MCF 10A (cell line): ENCODE measurements at places on chromosomes 2 and 18. TPM values are rescaled to one million over a fixed set of nuclear protein-coding genes. Genes with fewer than 3 reads are reported as not detected.

The LONRF2 gene
- total RNA-seq: not detected in 2 replicates

The CCL20 gene
- 18.0 and 34.4 TPM in 2 replicates for total RNA-seq

The B3GNT7 gene
- not detected in 2 replicates for total RNA-seq

The CCDC141 gene
- not detected in 2 replicates for total RNA-seq

The CYTIP gene
- total RNA-seq: 0.19 TPM in 1 of 2 replicates, not detected in the other

The EFHD1 gene
- not detected in 2 replicates for total RNA-seq

The DTNA gene
- 0.91 TPM in 1 of 2 replicates, not detected in the other for total RNA-seq

The IL1RL1 gene
- total RNA-seq: 10.0 and 25.6 TPM in 2 replicates

The AKAIN1 gene
- not detected in 2 replicates for total RNA-seq

The VWA3B gene
- not detected in 2 replicates for total RNA-seq

The NAGK gene
- 30.9 and 45.7 TPM in 2 replicates for total RNA-seq

The GNAL gene
- total RNA-seq: 1.6 and 2.3 TPM in 2 replicates

The AGXT gene
- not detected in 2 replicates for total RNA-seq

The FIGN gene
- 9.0 and 11.7 TPM in 2 replicates for total RNA-seq

The C18orf54 gene
- 4.4 and 5.5 TPM in 2 replicates for total RNA-seq

The ANKRD30BL gene
- not detected in 2 replicates for total RNA-seq

The EIF2AK3 gene
- 21.6 and 21.8 TPM in 2 replicates for total RNA-seq

The DNAJC5G gene
- not detected in 2 replicates for total RNA-seq

The ATAD2B gene
- total RNA-seq: 19.6 and 19.7 TPM in 2 replicates

The NYAP2 gene
- total RNA-seq: not detected in 2 replicates

The SETBP1 gene
- 4.8 and 4.9 TPM in 2 replicates for total RNA-seq

The UGT1A3 gene
- not detected in 2 replicates for total RNA-seq

The CFLAR gene
- 69.2 and 70.1 TPM in 2 replicates for total RNA-seq

The PLGLB2 gene
- total RNA-seq: 1.1 and 1.3 TPM in 2 replicates

The ARHGAP25 gene
- total RNA-seq: 0.93 TPM in 2 replicates

The MERTK gene
- 0.19 and 0.49 TPM in 2 replicates for total RNA-seq

The MEX3C gene
- 65.3 and 81.9 TPM in 2 replicates for total RNA-seq

The ADRA2B gene
- not detected in 2 replicates for total RNA-seq

The ABCG8 gene
- not detected in 2 replicates for total RNA-seq

The SLC9A4 gene
- 0.07 TPM in 1 of 2 replicates, not detected in the other for total RNA-seq

The CHRNG gene
- total RNA-seq: not detected in 2 replicates

The FLACC1 gene
- total RNA-seq: 0.74 and 1.1 TPM in 2 replicates

The RNF138 gene
- total RNA-seq: 42.3 and 64.5 TPM in 2 replicates

The SERPINB11 gene
- total RNA-seq: not detected in 2 replicates

The TMEM163 gene
- total RNA-seq: not detected in 2 replicates

The CHRND gene
- total RNA-seq: not detected in 2 replicates

The ATP8B1 gene
- 1.4 and 1.8 TPM in 2 replicates for total RNA-seq

The DOK1 gene
- total RNA-seq: 3.4 and 4.6 TPM in 2 replicates

The RGPD4 gene
- 0.10 and 0.14 TPM in 2 replicates for total RNA-seq

The ABCG5 gene
- total RNA-seq: not detected in 2 replicates

The TEX51 gene
- total RNA-seq: not detected in 2 replicates

The SLC4A3 gene
- 4.2 and 4.7 TPM in 2 replicates for total RNA-seq

The SLC11A1 gene
- 0.09 and 0.32 TPM in 2 replicates for total RNA-seq

The ALPG gene
- not detected in 2 replicates for total RNA-seq

The PTPRN gene
- not detected in 2 replicates for total RNA-seq

The STK17B gene
- 17.1 and 20.7 TPM in 2 replicates for total RNA-seq

The FOXD4L1 gene
- total RNA-seq: 0.63 and 0.98 TPM in 2 replicates

The SPRED2 gene
- total RNA-seq: 38.1 and 38.6 TPM in 2 replicates

The PCARE gene
- total RNA-seq: not detected in 2 replicates

The ALLC gene
- total RNA-seq: not detected in 2 replicates
